ENCODE measurements at places on chromosomes 11 and 22.

- DNase-seq, result peak; percentile 61
Measured at GRCh38 chr11:100687054-100687629, at the start of gene ARHGAP42. Gene ARHGAP42 (plus strand): TSS chr11:100687288. CDS start chr11:100687679, 391 bp downstream.

DNA sequence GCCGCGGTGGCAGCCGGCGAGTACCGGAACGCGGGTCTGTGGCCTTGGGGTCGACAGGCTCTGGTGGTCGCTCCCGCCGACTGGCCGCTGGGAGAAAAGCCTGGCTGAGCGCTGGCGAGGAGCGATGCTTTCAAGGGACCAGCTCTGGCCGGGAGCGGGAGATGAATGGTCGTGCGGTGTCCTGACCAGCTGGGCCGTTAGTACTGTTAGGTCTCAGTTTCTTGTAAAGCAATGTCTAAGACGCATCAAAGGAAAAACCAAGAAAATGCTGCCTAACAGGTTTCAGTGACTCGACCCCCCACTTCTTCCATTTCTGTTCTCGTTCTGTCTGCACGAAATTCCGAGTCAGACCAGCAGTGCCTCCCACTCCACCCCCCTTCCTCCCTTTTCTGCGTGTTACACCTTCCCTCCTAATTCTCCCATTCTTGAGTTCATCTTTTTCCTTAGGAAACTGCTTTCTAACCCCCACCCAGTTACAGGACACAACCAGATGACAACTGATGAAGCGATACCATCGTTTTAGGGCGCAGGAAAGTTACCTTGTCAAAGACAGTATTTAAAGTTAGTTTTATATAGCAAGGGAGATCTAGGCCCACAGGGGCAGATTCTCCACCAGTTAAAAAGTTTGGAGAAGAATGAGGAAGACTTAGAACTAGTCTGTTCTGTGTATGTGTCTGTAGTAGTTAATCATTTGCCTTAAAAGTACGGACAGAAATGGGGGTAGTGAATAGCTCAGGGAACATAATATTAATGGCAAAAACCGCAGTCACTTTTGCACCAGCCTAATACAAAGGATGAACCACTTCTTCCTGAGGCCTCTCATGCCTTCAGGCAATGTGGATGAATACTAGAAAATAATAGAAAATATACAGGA, 1.0 kb downstream of the CUL5 start:
- DNase-seq, result no peak

DNA sequence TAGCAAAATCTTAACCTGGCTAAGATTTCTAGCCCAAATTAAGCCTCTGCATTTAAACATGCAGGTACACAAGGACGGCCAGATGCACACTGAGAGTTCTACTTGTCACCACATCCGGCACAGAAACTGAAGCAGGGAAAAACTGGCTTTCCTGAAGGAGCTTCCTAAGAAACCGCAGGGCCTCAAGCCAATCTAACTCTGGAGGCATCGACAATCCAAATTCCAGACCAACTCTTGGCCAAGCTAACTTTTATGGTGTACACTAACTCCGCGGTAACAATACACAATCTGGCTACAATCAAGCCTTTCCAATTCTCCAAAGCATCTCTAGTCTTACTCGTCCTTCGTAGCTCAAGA, 1.2 kb downstream of the MSANTD2 start:
- DNase-seq, result no peak

DNA sequence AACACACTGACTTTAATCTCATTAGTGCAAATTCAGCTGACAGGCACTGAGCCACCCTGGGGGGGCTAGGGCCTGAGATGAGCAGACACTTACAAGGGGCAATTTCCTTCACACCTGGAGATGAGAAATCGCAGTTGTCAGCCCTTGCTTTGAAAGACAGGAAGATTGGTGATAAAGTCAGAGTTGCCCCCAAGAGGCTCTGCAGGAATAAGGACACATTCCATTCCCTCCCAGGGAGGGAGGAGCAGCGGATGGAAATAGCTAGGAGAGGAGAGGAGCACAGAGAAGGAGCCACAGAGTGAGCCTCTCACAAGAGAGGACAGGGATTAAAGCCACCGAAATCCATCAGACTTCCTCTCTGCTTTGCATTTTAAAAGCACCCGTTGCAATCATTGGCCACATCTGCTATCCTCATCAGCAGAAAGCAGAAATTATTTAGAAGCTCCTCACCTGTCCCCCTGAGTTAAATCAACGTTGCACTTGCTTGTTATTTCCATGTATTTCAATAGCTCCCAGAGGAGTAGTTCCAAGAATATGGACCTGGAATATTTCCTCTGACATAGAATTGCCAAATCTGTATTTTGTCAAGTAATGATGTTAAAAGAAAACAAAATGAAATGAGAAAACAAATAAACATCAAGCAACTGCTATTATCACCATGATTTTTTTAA, 213.7 kb downstream of the BARX2 start:
- DNase-seq, result no peak

DNA sequence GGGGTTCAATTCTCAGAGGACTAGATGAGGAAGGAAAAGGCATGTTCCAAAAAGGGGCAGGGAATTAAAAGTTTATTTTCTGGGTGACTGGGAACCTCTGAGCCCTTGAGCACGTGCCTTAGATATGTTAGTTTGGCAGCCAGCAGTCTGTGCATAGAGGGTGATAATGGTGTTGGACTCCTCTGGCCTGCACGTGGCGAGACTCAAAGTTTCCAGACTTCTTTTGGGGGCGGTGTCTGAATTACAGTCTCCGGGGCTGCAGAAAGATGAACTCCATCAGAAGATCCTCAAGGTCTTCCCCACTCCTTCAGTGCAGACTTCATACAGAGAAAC, 861 bp upstream of the ZNRF3 start:
- no peak for DNase-seq

DNA sequence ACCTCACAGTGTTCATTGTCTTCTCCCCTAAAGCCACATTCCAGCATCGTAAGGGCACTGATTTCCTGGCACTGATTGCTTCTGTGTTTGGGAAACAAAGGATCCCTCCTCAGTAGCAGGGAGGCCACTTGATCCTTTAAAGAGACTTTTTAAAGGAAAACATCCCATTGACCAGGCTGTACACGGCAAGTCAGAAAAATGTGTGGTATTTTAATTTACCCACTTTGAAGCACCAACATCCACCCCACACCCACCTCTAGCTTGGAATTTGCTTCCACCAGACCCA, 364.9 kb downstream of the SHANK2 start:
- no peak for DNase-seq

GRCh38 chr22:42365111-42365865, 66.9 kb downstream of the NFAM1 start:
- no peak for DNase-seq
